Stimulated activated CD8-positive, alpha-beta memory T cell treated with anti-CD3 and anti-CD28 coated beads, Interleukin-4, amount 100 ng/mL, for 24 hours (primary cell): ENCODE measurements at places on chromosomes 2 and 18.

GRCh38 chr2:138446043-138446442, 55.5 kb upstream of the SPOPL start:
- no peak for DNase-seq

DNA sequence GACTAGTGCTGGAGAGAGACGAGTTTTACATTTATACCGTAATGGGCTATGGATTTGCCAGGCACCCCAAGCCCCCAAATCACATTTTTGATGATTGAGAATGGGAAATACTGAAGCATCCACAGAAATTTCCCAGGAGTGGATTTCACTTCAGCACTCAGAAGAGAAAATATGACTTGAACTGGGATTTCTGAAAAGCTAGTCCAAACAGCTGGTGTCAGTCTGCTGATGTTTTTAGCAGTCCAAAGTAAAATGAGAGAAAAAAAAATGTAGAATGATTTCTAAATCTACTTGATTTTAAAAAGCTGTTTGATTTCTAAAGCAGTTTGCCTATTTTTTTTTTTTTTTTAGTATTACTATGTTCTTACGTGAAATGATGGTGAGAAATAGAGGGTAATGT, 105.0 kb downstream of the PLEKHM3 start:
- DNase-seq, result no peak

GRCh38 chr18:26729008-26729407, 136.5 kb downstream of the AQP4 start:
- DNase-seq, result no peak

DNA sequence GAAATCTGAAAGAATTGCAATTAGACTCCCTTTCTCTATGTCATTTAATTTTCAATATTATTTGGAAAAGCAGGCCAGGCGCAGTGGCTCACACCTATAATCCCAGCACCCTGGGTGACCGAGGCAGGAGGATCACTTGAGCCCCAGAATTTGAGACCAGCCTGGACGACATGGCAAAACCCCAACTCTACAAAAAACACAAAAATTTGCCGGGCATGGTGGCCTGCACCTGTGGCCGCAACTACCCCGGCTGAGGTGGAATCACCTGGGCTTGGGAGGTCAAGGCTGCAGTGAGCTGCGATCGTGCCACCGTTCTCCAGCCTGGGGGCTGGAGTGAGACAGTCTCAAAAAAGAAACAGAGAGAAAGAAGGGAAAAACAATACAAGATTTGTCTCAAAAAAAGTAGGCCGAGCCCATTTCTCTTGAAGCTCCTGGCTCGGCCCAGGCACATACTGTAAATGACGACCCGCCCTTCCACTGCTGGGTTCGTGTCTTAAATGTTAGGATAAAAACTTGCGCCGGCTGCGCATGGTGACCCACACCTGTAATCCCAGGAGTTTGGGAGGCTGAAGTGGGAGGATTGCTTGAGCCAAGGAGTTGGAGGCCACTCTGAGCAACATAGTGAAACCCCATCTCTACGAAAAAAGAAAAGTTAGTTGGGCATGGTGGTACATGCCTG, 31.1 kb upstream of the GPC1 start:
- DNase-seq, result no peak

DNA sequence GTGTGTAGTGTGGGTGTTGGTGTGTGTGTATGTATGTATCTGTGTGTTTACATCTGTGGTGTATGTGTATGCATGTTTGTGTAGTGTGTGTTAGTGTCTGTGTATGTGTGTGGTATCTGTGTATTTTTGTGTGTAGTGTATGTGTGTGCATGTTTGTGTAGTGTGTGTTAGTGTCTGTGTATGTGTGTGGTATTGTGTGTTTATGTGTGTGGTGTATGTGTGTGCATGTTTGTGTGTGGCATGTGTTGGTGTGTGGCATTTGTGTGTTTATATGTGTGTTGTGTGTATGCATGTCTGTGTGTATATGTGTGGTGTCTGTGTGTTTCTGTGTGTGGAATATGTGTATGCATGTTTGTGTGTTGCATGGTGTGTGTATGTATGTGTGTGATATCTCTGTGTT, 96.4 kb downstream of the CMPK2 start:
- DNase-seq, result no peak

DNA sequence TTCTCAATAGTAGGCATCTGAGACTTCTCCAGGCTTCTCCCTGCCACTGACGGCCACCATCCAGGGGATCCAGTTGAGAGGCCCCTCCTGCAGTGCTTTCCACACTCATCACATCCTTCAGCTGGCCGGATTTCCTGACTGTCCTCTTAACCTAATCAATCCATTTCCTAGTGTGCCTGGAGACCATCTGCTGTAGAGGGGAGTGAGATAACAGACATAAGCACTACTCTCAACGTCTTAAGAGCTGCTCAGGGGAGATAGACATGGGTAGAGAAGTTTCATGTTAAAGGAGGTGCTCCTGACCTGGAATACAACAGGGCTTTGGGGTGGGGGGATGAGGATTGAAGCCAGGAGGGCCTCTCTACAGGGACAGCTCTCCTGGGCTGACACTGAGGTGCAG, 14.2 kb downstream of the SPR start:
- no peak for DNase-seq

- no peak for DNase-seq
Observed at GRCh38 chr18:2139691-2140090, 431.6 kb downstream of the METTL4 start.

DNA sequence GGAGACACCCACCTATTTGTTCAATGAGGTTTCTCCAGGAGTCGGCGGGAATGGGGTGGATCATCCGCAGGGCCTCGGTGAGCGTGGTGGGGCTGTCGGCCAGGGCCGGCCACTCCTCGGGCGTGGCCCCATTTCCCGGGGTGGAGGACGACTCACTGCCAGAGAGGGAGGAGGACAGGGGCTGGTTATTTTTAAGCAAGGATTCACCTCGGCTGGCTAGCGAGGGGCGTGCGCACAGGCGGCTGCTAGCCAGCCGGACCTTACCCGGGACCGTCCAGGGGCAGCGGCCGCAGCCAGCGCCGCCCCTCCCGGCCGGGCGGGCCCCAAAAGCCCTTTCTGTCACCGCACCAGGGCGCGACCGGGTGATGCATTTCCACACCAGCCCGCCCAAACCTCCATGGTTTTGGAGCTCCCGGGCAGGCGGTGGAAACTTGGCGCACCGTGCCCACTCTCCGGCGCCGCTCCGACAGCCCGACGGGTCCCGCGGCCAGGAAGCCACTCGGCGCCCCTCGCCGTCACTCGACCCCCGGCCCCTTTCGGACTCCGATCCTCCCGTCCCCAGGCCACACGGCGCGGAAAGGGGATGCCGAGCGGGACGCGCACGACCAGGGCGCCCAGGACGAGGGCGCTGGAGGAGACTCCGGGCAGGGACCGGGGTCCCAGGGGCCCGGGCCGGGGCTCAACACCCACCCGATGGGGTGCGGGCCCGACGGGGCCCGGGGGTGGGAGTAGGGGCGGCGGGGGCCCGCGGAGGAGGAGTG, 57.1 kb downstream of the SNORC start:
- DNase-seq, result no peak

DNA sequence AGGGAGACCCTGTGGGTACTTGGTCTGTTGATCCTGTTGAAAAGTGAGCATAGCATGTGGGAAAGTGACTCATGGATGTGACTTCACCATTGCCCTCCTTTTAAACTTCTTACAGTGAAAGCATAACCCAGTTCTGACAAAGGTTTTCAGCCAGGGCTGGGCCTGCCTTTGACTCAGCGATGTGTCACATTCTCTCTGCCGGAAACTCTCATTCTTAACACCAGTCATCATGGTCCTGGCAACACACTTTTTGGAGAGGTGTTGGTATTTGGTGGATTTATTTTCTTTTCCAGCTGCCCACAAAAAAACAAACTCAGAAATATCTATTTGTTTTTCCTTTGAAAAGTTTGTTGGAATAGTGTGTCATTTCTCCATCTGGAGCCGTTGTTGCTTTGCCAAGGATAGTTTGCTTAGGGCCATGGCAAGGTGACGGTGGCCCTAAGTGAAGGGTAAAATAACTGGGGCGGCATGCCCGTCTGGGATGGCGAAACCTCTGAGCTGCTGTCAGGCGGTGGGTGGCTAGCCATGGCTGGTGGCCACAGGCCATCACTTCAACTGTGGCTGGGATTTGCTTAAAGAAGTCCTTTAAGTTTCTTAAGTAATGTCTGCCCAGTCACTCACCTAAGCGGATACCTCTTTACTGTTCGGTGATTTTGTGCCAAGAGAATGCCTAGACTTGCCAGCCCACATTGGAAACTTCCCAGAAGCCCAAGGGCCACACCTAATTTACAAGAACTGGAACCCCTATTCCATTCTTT, 123.3 kb downstream of the LTBP1 start:
- peak; percentile 9 for DNase-seq

GRCh38 chr18:6609666-6610264, 119.8 kb upstream of the ARHGAP28 start:
- no peak for DNase-seq

- DNase-seq, result no peak
Observed at GRCh38 chr2:179344970-179345369, 80.3 kb upstream of the SESTD1 start.

- DNase-seq, result no peak
Observed at GRCh38 chr2:26521054-26521912, 43.4 kb upstream of the OTOF start.

- DNase-seq, result no peak
Observed at GRCh38 chr18:37448946-37449345, 116.7 kb downstream of the CELF4 start.

GRCh38 chr2:8710951-8711350, 29.1 kb downstream of the ID2 start:
- no peak for DNase-seq

- no peak for DNase-seq
Observed at GRCh38 chr2:192087398-192087958, 107.3 kb downstream of the TMEFF2 start.

- DNase-seq, result peak; percentile 70
Observed at GRCh38 chr2:44955593-44956392, 14.3 kb downstream of the SIX3 start.

DNA sequence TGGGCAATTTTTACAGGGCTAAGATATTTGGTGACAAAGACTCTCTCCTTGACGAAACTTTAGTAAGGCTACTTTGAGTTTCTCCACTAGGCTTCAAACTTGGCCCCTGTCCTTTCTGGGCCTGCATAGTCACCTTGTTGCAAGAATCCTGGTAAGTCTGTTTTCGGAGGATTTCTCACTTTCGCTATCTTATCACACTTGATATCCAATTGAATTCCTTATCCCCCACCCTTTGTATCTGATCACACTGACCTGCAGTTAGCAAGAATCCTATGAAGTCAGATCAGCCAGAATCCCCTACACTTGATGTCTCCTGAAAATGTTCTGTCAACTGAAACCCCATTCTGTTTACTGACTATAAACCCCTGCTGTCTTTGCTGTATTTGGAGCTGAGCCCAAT, 499.8 kb upstream of the GCFC2 start:
- no peak for DNase-seq

GRCh38 chr18:2617401-2617998, 38.0 kb upstream of the SMCHD1 start:
- DNase-seq, result no peak

DNA sequence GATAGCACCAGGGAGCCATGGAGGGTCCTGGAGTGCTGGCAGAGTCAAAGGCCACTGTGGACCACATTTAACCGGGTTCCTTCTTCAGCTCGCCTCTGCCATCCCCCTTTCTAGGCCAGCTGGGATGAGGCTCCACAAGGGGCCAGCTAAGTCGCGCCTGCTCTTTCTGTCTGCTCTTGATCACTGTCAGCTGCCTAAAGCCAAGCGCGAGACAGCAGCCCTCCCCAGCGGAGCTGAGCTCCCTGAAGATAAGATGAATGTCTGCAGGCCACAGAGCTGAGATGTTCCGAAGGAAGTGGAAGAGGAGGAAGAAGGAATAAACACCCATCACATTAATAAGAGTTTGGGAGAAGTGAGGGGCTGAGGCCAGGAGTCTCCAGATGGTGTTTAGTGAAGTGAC, 99.6 kb downstream of the CELF4 start:
- DNase-seq, result no peak

- no peak for DNase-seq
Observed at GRCh38 chr2:151823651-151824050, 4.6 kb downstream of the ARL5A start.

DNA sequence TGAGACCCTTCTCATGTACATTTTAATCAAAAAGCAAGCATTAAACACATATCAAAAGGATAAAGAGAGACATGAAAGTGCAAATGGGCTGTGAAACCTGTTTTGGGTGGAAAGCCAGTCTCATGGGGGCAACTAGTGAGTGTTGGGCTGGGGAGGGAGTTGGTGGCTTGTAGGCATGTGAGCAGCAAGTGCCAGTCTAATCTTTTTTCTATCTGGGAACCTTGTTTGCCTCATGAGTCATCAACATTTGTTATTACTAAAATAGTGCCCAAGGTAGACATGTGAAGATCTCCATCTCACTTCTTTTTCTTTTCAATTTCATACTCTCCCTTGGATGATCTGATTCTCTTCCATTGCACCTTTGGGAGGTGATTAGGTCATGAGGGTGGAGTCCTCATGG, 613.9 kb upstream of the GYPC start:
- DNase-seq, result no peak

- no peak for DNase-seq
Observed at GRCh38 chr18:44125446-44125845, 555.2 kb upstream of the SETBP1 start.

DNA sequence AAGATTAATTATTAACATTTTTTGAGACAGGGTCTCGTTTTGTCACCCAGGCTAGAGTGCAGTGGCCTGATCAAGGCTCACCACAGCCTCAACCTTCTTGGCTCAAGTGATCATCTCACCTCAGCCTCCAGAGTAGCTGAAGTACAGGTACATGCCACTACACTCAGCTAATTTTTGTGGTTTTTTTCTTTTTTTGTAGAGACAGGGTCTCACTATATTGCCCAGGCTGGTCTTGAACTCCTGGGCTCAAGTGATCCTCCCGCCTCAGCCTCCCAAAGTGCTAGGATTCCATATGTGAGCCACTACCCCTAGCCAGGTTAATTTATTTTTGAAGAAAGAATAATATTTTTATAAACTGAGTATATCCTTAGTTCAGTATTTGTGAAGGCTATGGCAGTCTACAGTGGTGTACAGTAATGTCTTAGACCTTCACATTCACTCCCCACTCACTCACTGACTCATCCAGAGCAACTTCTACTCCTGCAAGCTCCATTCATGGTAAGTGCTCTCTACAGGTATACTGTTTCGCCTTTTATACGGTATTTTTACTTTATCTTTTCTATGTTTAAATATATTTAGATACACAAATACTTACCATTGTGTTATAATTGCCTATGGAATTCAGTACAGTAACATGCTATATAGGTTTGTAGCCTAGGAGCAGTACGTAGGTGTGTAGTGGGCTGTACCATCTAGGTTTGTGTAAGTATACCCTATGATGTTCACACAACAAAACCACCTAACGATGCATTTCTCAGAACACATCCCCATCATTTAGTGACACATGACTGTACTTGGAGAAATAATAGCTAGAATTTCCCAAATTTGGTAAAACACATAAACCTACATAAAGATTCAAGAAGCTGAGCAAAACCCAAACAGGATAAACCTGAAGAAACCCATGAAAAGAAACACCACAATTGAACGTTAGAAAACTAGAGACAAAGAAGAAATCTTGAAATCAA, 38.6 kb downstream of the MGAT4A start:
- DNase-seq, result no peak

GRCh38 chr2:172711110-172711509, 24.5 kb upstream of the RAPGEF4 start:
- no peak for DNase-seq
